Karpas-422 (cell line): ENCODE measurements at places on chromosomes 5 and 9.

DNA sequence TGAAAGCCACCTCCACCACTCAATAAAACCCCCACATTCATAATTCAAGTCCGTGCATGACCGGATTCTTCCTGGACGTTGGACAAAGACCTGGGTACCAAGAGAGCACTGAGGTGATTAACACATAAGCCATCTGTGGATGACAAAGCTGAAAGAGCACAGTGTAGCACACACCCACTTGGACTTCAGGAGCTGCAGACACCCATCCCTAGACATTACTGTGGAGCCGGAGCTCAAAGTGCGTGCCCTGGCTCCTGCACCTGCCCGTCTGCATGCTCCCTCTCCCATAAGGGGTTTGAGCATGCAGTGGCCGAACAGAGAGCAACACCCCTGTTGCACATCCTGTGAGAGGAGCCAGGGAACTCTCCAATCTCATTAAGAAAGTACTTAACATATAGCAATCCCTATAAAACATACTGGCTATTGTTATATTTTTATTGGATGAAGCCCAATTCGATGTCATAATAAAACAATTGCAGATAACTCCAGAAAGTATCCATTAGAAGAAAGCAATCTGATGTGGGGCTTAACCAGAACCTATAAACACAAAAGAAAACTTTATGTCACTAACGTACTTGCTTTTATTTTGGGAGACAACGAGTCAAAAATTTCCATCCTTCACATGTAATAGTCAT lies 1174.2 kb upstream of the C9orf72 start:
- no peak for DNase-seq

GRCh38 chr5:150062216-150062922 lies 24.0 kb downstream of the CSF1R start:
- no peak for DNase-seq

DNA sequence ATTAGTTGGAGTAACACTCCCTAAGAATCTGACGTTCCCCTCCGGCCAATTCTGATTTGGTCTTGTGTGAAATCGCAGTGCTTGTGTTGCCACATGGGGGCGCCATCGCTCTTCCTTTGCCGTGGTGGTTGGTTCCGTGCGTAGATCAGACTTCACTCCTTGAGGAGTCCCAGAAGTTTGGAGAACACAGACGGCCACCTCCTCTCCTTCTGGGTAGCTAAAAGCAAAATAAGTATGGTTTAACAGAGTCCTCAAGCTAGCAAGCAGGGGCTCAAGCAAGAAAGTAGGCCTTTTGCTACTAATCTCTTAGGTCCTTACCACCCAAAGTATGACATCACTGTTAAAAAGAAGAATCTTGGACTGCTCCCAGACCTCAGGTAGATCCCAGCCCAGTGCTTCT lies 59.5 kb downstream of the HSPA4 start:
- DNase-seq, result peak; percentile 93

DNA sequence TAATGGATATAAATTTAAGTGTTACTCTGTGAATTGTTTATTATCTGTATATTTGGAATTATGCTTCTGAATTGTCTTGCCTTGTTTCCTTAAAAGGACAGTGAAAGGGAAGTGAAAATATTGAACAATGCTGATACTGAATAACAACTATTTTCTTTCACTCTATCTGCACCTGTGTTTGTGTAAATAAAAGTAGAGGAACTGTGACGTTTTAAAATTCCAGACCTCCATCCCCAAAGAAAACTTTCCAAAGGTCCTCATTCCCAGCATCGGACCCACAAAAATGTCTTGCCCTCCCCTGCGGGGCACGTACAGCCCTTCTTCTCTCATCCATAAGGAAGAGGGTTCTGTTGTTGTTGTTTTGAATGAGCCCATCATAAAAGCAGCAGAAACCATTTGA lies 100.0 kb downstream of the NLN start:
- DNase-seq, result no peak

DNA sequence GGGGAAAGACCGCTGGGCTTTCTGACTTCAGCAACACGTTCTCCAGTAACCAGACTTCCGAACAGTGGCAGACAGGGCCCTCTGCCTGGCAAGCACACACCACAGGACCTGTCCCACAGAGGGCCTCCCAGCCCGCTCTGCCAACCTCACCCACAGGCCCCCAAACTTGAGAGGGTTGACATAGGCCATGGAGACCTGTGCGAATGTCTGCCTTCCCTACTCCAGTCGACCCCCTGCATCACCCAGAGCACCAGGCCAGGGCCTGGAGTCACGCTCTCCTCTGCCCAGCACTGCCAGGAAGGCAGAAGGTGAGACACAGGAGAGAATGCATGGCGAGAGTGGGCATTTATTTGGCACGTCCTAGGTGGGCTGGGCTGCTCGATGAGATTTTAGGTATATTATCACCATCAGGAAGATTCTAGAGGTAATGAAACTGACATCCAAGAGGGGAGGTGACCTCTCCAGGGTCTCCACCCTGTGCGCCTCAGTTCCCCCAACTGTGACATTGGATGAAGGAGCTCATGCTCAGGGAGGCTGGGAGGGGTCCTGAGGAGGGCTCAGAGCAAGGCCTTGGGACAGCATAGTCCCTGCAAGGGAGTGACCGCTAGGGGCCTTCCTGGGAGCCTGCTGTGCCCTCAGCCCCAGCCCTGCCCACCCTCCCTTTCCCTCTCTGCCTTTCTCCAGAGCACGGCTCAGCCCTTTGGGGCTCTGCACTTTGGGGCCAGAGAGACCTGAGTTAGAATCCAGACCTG lies 54.9 kb downstream of the DUSP1 start:
- DNase-seq, result no peak

- DNase-seq, result no peak
These were observed 143.8 kb upstream of the MAP3K1 start for GRCh38 chr5:56671571-56671970.

DNA sequence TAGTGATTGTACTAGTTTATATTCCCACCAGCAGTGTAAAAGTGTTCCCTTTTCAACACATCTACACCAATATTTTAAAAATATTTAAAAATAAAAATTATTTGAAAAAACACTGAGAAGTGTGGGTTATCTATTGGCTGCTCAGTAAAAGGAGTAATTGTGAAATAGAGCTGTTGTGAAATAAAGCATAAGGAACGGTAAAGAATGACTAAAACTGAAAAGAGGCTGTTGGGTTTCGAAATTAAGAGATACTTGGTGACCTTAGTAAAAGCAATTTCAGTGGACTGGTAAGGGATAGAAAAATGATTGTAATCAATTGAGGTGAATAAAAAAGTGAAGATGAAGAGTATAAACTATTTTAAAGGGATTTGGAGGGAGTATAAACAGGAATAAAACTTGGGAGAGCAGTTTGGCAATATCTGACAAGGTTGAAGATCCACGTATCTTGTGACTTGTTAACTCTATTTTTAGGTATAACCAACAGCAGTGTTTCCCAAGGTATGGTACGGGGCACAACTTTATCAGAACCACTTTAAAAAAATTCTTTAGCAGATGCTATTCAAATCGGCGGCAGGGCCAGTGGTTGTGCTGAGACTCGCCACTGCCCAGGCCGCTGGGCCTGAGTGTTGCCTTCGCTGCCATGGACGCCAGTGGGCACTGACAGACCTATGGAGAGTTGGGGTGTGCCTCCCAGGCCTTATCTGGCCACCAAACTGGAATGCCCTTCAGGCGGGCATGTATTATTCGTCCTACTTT lies 63.3 kb downstream of the TMEM38B start:
- no peak for DNase-seq

- DNase-seq, result no peak
These were observed 40.4 kb downstream of the COL5A1 start for GRCh38 chr9:134682026-134682425.

- peak; percentile 45 for DNase-seq
These were observed 92.8 kb downstream of the CAVIN4 start for GRCh38 chr9:100670719-100671118.

- no peak for DNase-seq
These were observed 799.1 kb downstream of the TAF11L14 start for GRCh38 chr5:18433336-18433735.

GRCh38 chr9:94921092-94921471 lies 194.6 kb downstream of the AOPEP start:
- DNase-seq, result no peak

GRCh38 chr5:10034001-10034400 lies 215.7 kb downstream of the ATPSCKMT start:
- no peak for DNase-seq

DNA sequence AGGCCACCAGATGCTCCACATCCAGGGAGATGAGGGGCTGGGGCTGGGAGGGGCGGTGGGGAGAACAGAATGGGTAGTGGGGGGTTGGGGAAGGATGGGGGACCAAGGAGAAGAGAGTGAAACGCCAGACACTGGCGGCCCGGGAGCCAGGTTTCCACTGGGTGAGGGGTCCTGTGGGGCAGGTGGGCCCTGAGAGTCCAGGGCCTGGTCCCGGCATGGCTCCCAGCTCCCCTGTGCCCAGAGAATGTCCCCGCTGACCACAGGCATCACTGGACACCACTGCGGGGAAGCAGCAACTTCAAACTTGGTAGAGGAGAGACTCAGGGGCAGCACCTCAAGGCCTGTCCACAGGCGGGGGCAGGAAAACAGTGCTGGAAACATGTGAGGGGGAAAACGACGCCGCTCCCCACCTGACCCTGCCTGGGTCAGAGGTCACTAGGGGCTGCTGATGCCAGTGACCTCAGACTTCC lies 13.2 kb downstream of the NINJ1 start:
- DNase-seq, result no peak

- DNase-seq, result no peak
These were observed 20.8 kb downstream of the MFAP3 start for GRCh38 chr5:154059583-154059982.

DNA sequence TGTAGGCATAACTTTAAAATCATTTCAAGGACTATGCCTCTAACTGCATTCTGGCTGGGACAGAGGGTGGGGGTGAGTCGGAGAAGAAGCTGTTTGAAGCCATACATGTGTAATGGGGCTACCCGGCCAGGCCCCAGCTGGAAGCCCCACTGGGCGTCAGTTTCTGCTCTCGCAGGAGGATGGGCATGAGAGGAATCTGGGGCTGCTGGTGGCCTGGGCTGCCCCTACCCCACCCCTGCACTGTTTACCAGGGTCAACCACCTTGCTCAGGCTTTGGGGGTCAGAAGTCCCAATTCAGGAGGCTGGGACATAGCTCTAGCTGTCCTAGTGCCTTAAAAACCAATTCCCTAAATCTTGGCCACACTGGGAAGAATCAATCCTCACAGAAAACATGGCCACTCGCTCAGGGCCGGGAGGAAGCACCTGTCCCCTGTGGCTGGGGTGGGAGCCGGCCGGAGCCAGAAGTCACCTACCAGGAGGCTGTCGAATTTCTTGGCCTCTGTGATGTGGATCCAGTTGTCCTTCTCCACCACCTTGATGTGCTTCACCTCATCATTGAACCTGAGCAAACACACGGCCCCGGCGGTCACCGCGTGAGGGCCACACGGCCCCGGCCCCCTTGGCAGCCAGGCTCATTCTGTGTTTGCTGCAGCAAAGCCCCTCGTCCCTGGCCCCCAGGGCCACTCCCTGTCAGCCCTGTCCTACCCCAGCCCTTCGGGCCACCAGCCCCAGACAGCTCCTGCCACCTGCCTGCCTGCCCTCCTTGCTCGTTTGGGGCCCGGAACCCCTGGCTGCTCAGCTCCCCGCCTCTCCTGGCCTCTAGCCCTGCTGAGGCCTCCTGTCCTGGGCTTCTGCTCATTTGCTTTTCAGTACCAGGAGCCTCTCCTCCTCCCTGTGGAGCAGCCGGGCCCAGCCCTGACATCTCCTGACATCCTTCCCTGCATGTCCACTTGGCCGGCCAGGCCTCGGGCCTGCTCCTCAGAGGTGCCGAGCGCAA lies 33.6 kb upstream of the SARDH start:
- DNase-seq, result no peak

- peak; percentile 80 for DNase-seq
These were observed at the start of gene NINJ1 for GRCh38 chr9:93134015-93134739. Gene NINJ1, minus strand, starts transcription at chr9:93134251. Its CDS starts 34 bp downstream, at chr9:93134217.

DNA sequence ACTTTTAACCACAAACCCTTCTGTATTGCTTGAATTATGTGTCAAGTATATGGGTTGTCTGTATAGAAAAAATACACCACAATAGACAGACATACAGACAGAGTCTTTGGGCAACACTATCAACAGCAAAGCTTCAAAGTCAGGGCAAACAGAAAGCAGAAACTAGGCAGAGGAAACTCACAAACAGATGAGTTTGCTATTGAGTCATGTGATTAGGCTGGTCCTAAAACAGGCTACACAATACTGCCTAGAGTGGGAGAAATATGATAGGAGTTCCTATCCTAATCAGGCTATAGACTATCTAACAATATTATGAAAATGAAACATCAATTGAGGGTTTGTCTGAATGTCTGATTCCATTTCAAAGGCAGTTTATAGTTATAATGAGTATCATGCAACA lies 156.4 kb downstream of the EDIL3 start:
- DNase-seq, result no peak

- no peak for DNase-seq
These were observed 24.3 kb upstream of the F2R start for GRCh38 chr5:76691467-76692273.

- no peak for DNase-seq
These were observed 33.7 kb downstream of the BICD2 start for GRCh38 chr9:92730897-92731296.

DNA sequence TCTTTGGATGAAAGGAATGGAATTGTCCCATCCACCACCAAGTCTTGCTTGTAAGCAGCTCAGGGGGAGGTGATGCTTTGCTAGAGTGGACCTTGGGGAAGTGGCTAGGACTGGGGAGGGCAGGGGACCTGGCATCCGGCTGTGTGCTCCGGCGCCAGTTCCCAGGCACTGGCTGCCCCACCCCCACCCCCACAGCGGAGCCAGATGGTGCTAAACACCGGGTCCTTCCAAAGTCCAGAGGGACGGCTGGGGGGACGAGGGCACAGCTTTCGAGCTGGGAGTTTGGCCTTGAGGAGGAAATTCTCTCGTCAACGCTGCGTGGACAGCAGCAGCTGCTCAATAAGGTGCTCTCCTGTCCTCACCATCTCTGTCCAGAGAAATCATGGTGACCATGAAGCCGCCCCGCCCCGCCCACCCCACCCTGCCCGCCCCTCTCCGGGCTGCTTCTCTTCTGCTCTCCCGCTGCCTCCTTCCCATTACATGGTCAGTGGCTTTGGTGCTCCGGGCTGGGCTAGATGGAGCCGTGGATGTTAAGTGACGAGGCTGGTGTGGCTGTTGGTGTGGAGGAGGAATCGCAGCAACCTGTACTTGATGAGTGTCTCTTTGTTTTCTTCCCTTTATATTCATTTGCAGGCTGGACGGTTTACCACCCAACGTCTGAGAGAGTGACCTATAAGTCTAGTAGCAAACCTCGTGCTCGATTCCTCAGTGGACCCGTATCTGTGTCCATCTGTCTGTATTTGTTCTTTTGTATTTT lies 115.7 kb downstream of the WNK2 start:
- no peak for DNase-seq

- no peak for DNase-seq
These were observed 815 bp downstream of the PDZD2 start for GRCh38 chr5:31639481-31640411.
